Kidney capillary endothelial cell (primary cell): ENCODE measurements at places on chromosomes 5 and 9.
A peak's percentile ranks its signal among the peaks of the same experiment; 100 is the strongest.

GRCh38 chr9:109108318-109108717, 11.4 kb downstream of the TMEM245 start:
- DNase-seq, result no peak

GRCh38 chr9:108544866-108545265, 310.9 kb downstream of the ACTL7B start:
- DNase-seq, result no peak

- no peak for DNase-seq
Observed at GRCh38 chr9:78663369-78663768, 366.4 kb downstream of the PSAT1 start.

- no peak for DNase-seq
Observed at GRCh38 chr9:134546246-134546731, 95.3 kb upstream of the COL5A1 start.

DNA sequence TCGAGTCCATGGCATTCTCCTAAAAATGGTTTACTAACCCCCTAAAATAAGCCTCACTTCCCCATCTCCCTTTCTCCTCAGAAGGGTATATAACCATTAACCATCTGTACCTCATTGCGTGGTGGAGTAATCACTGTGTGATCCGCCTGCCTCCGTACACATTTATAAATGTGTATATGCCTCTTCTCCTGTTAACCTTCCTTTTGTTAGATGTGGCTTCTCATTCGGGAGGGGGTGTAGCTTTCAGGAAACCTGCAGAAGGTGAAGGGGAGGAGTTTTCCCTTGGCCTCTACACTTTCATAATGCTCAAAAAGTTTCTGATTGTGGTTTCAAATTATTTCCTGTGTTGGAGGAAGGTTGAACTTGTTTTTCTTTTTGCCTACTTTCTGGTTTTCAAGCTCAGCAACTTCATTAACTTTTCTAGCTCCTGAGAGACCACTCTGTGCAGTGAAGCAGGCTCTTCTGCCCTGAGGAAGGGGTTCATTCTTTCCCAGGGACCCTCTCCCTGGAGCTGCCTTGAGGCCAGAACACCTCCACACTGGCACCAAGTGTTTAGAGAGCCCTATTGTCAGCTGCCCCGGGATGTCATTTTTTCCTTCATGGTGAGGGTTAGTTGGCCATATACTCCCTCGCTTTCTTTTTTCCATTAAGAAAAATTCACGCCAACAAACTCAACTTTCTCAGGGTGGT, 46.9 kb downstream of the RASGRF2 start:
- no peak for DNase-seq

DNA sequence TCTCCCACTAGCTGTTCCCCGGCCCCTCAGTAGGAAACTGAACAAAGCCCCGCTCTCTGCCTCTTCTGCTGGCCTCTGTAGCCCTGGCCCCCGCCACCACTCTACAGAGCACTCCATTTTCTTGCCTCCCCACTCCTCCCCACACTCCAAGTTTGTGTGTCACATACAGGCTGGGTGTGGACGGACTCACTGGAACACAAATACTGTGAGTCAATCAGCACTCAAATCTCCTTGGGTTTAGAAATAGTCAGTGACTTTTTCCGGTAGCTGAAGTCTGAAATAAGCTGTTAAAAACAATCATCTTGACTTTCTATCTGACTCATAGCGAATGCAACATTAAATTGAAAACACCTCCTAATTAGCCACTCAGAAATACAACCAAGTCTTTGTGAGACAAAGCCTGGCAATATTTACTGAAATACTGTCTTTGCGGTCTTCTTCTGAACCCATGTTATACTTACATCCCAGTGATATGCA, 122.5 kb downstream of the LHFPL2 start:
- no peak for DNase-seq

DNA sequence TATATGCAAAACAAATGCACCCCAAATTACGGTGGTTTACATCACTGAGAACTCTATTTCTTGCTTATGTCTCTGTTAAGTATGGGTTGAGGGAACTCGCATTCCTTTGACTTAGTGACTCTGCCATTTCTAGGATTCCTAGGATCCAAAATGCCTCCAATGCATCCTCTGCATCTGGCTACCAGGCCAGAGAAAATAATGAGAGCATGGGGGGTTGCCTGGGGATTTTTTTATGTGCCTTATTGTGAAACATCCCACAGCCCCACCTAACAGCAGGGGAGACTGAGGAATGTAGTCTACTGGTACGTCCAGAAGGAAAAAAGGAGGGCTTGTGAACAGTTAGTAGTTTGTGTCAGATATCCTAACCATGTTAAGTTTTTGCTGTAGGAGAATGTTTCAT, 466.0 kb upstream of the ARRDC3 start:
- DNase-seq, result no peak

DNA sequence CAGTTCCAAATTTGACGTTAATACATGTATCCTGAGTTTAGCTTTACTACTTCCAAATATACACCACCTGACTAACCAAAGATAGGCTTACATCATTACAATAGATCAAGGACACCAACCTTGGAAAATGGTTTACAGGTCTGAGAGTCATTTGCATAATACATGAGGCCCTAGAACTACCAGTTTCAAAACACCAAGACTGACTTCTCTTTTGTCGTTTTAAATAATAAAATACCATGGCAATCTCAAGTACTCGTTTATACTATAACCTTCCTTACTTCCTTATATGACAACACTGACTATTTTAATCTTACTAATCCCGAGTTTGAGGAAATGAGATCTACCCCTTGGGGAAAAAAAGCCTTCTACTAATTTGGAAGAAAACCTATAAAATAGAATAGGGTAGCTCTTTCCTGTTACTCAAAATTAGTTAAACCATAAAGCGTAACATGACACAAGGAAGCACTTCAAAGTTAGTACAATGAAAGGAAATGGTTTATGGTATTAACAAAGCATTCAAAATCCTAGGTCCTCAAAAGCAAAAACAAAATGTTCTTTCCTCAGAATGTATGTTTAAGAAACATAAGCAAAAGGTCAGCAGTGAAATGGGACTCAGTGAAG, 42.1 kb downstream of the UBQLN1 start:
- peak; percentile 28 for DNase-seq

DNA sequence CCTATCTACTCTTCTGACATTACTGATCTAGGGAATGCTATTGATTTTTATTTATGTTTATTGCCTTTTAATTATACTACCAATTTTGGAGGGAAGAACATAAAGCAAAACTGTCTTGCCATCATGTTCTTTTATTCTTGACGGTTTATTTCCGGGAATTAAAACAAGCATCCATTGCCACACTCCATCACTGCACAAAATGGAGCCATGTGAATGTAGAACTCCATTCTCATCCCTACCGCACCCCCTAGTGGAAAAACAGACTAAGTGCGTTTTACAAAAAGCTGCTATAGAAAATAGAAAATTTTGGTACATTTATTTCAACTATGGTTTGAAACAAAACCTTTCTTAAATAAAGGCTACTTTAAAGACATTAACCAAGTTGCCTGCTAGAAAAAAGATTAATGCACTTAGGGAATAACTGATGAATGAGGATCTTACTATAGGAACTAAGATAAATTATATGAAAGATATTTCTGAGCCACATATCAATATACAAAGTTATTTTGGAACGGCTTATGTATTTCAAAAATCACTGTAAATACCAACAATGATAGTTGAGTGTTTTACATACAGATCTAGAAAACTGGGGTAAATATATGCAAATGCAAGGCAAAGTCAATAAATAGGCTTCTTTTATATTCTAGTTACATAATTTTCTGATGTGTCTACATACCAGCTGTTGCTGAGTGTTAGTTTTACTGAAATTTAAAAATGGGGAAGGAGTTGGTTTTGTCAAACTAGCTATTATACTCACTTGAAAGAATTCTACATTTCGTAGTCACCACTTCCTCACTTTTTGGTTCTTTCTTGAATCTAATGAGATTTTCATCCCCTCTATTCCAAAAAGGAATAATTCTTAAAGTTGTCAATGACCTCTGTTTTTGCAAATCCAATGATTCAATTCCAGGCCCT, 26.5 kb downstream of the OXCT1 start:
- DNase-seq, result peak; percentile 66

- no peak for DNase-seq
Observed at GRCh38 chr9:36436909-36437308, 36.8 kb upstream of the RNF38 start.

GRCh38 chr5:23001120-23001519, 148.0 kb upstream of the CDH12 start:
- DNase-seq, result no peak

DNA sequence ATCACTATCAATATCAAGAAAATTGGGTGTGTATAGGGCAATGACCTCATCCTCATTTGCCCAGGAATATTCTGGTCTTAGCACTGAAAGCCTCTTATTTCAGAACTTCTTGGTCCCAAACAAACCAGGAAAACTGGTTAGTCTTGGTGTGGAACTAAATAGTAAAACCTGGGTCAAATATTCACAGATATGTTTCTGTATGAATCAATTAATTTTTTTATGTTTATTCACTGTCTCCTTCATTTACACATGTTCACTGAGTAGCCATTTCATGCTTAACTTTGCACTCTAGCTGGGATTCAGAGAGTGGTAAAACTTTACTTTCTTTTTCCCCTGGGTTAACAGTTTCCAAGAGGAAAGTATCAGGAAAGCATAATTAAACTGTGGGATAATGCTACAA, 113.7 kb upstream of the PAPPA start:
- DNase-seq, result no peak

- no peak for DNase-seq
Observed at GRCh38 chr5:62741761-62742160, 163.1 kb downstream of the LRRC70 start.

DNA sequence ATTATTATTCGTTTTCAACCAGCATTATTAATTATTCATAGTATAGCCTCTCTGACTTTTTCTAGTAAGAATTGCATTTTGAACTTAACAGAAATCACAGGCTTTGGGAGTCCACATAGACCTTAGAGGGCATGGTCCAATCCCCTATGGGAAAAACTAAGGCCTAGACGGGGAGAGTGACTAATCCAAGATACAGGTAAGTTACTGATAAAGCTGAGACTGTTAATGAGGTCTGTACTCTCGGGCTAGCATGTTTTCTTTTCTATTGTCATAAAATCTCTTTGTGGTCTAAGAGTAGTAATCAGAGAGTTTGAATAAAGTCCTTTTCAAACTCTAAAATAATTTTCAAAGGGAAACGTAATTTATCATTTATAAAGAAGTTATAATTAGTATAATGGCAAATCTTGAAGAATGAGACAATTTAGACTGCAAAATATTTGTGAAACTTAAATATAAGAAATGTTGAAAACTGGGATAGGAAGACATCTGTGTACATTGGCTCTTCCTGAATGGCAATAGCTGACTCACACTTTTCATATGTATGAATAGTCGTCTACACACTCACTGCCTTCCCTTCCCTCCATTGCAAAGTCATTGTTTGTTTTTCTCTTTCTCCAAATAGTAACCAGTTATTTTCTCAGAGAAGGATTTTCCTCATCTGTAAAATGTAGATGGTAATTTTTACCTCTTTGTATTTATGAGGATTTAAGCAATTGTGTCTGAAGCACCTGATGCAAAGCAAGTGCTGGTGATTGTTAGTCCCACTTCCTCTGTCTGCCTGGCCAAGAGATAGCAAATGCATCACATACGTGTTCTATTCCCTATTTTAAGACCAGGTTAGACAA, 207.9 kb upstream of the CD180 start:
- DNase-seq, result peak; percentile 52

- no peak for DNase-seq
Observed at GRCh38 chr9:68907910-68908309, 106.0 kb downstream of the PRKACG start.

DNA sequence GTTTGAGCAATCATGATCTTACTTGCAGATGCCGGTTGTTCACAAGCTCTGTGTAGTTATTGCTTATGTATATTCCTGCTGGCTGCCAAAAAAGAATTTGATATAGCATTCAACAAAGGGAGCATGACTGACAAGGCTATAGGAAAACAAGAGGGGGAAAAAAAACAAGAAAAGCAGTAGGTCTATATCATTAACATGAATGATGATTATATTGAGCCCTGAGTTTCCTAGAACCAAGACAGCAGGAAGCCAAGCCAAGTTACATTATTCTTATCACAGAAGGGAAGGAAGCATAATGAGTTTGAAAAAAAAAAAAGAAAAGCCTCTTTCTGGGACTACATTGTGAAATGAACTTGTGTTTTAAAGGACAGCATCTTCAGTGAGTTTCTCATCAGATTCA, 41.0 kb downstream of the TSTD2 start:
- DNase-seq, result no peak

DNA sequence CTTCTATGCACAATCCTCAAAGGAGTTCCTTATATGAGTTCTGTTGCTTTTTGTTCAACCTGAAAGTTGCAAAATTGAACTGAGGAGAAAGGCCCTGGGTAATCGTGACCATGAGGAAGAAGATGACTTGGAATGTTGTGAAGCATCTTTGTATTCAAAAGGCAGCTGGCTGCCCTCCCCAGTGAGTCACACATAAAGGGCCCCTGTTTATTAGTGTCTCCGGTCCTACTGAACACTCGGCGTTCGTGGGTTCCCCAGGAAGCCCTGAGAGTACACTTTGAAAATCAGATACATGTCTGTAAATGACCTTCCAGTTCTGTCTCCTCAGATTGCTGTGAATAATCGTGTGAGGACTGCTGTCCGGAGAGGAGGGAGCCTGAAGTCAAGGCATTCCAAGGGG, 73.6 kb downstream of the C9orf153 start:
- DNase-seq, result no peak

DNA sequence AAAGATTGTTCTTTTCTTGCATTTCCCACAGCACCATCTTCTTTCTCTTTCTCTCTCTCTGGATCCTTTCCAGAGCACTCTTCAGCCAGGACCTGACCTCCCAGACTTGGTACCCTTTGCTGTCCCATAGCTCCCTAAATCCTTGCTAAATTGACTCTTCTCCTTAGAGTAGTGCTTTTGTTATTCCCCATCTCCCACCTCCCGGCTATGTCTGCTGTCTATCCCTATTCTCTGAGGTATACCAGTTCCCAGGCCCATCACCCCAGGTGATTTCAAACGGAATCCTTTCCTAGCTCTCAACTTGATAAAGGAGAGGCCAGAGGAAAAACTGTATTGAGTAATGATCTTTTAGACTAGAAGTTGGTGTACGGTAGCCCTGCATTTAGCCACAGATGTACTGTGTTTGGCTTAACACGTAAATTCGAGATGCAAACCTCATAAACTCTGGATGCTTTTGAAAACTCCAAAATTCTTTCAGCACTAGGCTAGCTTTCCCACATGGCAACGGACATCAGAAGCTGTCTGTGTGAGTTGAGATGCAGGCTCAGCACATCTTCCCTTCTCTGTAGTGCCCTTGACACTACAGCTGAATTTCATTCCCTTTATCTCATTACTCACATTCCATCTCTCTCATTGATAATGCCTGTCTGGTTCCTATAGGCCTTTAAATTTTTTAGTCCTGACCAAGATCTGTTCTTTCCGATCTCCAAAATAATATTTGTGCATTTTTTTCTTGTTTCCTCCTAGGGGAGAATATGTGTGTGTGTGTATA, 320.8 kb upstream of the ITGA1 start:
- no peak for DNase-seq
